ENCODE measurements at places on chromosomes 1 and 21.

- no peak for DNase-seq
Observed at GRCh38 chr1:23745515-23745914, 2.2 kb downstream of the ELOA start.

GRCh38 chr1:244322791-244323521 lies 128.8 kb downstream of the ADSS2 start:
- no peak for DNase-seq

DNA sequence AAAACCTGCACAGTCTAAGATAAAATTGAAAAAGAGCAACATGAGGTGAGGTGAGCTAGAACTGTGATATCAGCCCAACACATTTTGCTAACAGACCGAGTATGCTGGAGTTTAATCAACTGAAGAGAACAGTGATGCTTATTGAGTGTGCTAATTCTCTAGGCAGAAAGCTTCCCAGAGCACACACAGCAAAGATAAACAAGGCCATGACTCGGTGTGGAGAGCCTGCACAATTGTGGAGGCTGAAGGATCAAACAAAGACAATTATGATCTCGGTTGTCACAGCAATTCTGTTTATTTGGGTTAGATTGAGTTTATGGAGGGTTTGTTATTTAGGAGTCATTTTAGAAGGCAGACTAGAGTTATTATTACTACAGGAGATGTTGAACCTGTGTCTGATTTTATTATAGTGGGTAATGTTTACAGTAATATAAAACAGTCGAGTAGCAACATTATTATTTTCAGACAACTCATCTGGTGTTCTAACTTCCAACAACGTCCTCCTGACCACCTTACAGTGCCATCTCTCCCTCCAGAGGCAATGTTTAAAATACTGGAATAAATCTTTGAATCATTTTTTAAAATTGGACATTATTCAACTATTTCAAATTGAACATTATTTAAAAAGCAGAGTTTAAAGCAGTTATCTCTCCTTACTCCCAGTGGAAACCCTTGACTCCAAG lies 40.2 kb downstream of the DPT start:
- no peak for DNase-seq

GRCh38 chr1:197924516-197925123 lies 7.4 kb downstream of the LHX9 start:
- no peak for DNase-seq
